ENCODE measurements at places on chromosomes 6 and 20. TPM values are rescaled to one million over a fixed set of nuclear protein-coding genes. Genes with fewer than 3 reads are reported as not detected.
A peak's percentile ranks its signal among the peaks of the same experiment; 100 is the strongest.

Gene ATAT1
- total RNA-seq, result 51.2 TPM

Gene PAQR8
- total RNA-seq, result 9.7 TPM

Gene FOXC1
- 52.2 TPM for total RNA-seq

Gene ZNF311
- 2.3 TPM for total RNA-seq

Gene PDYN
- not detected for total RNA-seq

Gene DUSP15
- 10.4 TPM for total RNA-seq

Gene BNIP5
- total RNA-seq, result not detected

Gene MPC1
- total RNA-seq, result 12.7 TPM

Gene IYD
- total RNA-seq, result not detected

Gene MUC21
- total RNA-seq, result not detected

Gene ATXN1
- total RNA-seq, result 62.9 TPM

Gene ATP9A
- total RNA-seq, result 79.1 TPM

Gene PBOV1
- not detected for total RNA-seq

Gene PEX7
- total RNA-seq, result 8.3 TPM

- H3K27me3 ChIP-seq, result no peaks in the 10 kb centered on the region
- H3K36me3 ChIP-seq, result no peaks in the 10 kb centered on the region
- no peak overlapping the region for H3K4me3 ChIP-seq
- H3K27ac ChIP-seq, result no peak overlapping the region
- H3K4me1 ChIP-seq, result peaks cover 14% of the 10 kb centered on the region
These were observed 71.3 kb upstream of the TINAG start for GRCh38 chr6:54236984-54237383.

GRCh38 chr20:258963-259362 is 1.4 kb downstream of the DEFB132 start:
- H3K27ac ChIP-seq, result no peak overlapping the region
- no peak overlapping the region for H3K4me3 ChIP-seq
- H3K36me3 ChIP-seq, result no peaks in the 10 kb centered on the region
- no peaks in the 10 kb centered on the region for H3K4me1 ChIP-seq
- DNase-seq, result no peak
- H3K27me3 ChIP-seq, result peaks cover 39% of the 10 kb centered on the region

GRCh38 chr6:35026434-35027222 is 114.5 kb downstream of the TCP11 start:
- H3K27me3 ChIP-seq, result no peaks in the 10 kb centered on the region
- H3K27ac ChIP-seq, result no peak overlapping the region
- no peak overlapping the region for H3K4me3 ChIP-seq
- peaks cover 14% of the 10 kb centered on the region for H3K36me3 ChIP-seq
- H3K4me1 ChIP-seq, result peaks cover 27% of the 10 kb centered on the region

DNA sequence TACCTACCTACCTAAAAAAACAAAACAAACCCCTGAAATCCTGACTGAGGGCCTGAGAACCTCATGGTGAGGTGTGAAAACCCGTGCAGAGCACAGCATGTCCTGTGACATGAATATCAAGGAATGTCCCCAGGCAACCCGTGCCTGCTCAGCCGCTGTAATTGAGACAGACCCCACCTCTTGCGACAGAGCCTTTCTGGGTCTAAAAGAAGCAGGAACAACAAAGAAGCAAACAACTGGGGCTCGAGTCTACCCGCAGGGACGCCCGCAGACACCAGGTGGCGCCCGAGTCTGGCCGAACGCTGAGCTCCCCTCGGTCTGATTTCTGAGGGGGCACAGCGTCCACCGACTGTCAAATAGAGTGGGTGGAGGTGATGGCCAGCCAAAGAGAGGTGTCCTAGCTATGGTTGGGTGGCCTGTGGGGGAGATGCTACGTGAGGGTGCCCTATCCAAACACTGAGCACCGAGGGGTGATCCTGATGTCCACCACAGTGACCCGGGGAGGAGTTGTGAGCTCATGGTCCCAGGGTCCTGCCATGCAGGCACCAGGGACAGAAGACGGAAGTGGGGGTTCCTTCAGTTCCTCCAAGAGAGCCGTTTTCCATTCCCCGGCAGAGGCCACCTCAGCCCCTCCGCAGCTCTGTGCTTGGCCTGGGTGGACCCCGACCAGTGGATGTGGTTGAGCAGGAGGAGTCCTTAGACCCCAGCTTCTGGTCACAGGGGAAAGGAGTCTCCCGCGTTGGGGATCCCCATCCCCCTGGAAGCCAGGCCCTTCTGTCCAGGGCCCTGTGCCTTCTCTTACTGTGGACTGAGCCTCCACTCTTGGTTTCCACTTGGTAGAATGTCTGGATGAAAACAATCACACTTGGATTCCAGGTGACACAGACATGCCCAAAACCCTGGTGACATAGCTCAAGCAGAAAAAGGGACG is 268.2 kb downstream of the CDC5L start:
- H3K27me3 ChIP-seq, result peaks cover 23% of the 10 kb centered on the region
- H3K4me1 ChIP-seq, result peaks cover 45% of the 10 kb centered on the region
- peak overlapping the region; percentile 23 for H3K27ac ChIP-seq
- DNase-seq, result peak; percentile 61
- no peak overlapping the region for H3K4me3 ChIP-seq

DNA sequence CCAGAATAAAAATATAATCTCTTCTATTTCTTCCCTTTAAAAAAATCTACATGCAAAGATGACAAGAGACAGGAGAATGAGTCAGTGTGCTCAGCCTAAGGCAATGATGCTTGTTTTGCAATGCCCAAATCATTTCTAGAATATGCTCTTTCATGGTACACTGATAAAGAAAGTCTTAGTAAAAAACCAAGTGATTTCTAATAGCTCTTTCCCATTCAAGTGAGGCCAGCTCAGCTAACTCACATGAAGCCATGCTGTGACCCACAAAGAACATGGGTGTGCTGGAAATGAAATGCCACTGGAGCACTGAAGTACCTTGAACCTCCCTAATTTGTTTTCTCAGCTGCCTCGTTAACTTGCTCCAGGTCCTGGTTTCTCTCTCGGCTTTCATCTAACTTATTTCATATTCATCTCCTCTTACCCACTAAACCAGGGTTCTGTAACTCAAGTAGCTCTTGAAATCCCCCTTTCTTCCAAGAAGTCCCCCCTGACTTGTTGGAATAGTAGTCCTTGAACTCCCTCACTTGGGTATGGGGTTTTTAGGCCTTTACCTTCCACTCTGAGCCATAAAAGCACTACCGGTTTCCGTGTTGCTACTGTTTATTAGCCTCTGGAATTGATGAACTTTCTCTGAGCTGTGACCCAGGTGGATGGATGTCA is 92.7 kb downstream of the IRF4 start:
- H3K36me3 ChIP-seq, result peaks cover 42% of the 10 kb centered on the region
- no peak overlapping the region for H3K4me3 ChIP-seq
- no peaks in the 10 kb centered on the region for H3K4me1 ChIP-seq
- no peak overlapping the region for H3K27ac ChIP-seq
- DNase-seq, result no peak

GRCh38 chr6:16432075-16433032 is 194.0 kb downstream of the GMPR start:
- no peaks in the 10 kb centered on the region for H3K27me3 ChIP-seq
- DNase-seq, result no peak
- H3K4me3 ChIP-seq, result no peak overlapping the region
- peaks cover 7% of the 10 kb centered on the region for H3K36me3 ChIP-seq
- peaks cover 50% of the 10 kb centered on the region for H3K4me1 ChIP-seq

GRCh38 chr6:163243083-163243482 is 171.4 kb upstream of the QKI start:
- no peak for DNase-seq
- no peak overlapping the region for H3K4me3 ChIP-seq
- H3K27ac ChIP-seq, result no peak overlapping the region
- no peaks in the 10 kb centered on the region for H3K36me3 ChIP-seq
- H3K27me3 ChIP-seq, result peaks cover 2% of the 10 kb centered on the region

- peaks cover 4% of the 10 kb centered on the region for H3K36me3 ChIP-seq
- H3K27me3 ChIP-seq, result no peaks in the 10 kb centered on the region
- DNase-seq, result no peak
- peak overlapping the region; percentile 68 for H3K27ac ChIP-seq
These were observed 39.9 kb downstream of the MAPK14 start for GRCh38 chr6:36067374-36068011.

GRCh38 chr20:62770111-62770910 is 26.0 kb upstream of the MRGBP start:
- no peak overlapping the region for H3K27ac ChIP-seq
- DNase-seq, result no peak
- H3K36me3 ChIP-seq, result no peaks in the 10 kb centered on the region
- H3K4me3 ChIP-seq, result no peak overlapping the region
- peaks cover 68% of the 10 kb centered on the region for H3K4me1 ChIP-seq

GRCh38 chr6:112539355-112539754 is 192.2 kb downstream of the RFPL4B start:
- no peaks in the 10 kb centered on the region for H3K27me3 ChIP-seq
- DNase-seq, result no peak
- H3K4me1 ChIP-seq, result peaks cover 2% of the 10 kb centered on the region
- H3K4me3 ChIP-seq, result no peak overlapping the region
- H3K36me3 ChIP-seq, result peaks cover 11% of the 10 kb centered on the region
- H3K27ac ChIP-seq, result no peak overlapping the region

DNA sequence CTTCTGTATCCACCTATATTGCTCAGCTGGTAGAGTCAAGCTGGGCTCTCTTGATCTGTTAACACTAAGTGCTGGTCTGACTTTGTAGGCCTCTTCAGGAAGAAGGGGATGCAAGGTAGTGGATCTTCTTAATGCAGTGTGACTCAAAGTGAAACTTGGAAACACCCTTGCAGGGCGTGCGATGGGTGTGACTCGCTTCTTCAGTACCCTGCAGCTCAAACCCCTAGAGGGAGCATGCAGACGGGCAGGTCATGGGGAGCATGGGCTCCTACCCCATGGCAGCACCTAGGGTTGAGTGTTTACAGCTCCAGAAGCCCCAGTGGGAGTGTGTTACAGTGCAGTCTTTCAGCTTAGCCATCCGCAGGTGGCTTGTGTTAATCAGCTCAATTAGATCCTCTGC is 757 bp upstream of the SAMD3 start:
- no peaks in the 10 kb centered on the region for H3K4me1 ChIP-seq
- no peak overlapping the region for H3K27ac ChIP-seq
- H3K27me3 ChIP-seq, result no peaks in the 10 kb centered on the region
- DNase-seq, result no peak

- no peak for DNase-seq
- H3K4me1 ChIP-seq, result peaks cover 5% of the 10 kb centered on the region
- H3K4me3 ChIP-seq, result no peak overlapping the region
- no peaks in the 10 kb centered on the region for H3K27me3 ChIP-seq
- no peak overlapping the region for H3K27ac ChIP-seq
These were observed 121.7 kb downstream of the TNFRSF21 start for GRCh38 chr6:47187893-47188587.

- peaks cover 27% of the 10 kb centered on the region for H3K4me1 ChIP-seq
- peaks cover 22% of the 10 kb centered on the region for H3K36me3 ChIP-seq
- peak overlapping the region; percentile 38 for H3K27ac ChIP-seq
- peaks cover 24% of the 10 kb centered on the region for H3K27me3 ChIP-seq
These were observed 9.6 kb upstream of the CPNE5 start for GRCh38 chr6:36848658-36849441.

- no peaks in the 10 kb centered on the region for H3K36me3 ChIP-seq
- no peak overlapping the region for H3K4me3 ChIP-seq
- peak overlapping the region; percentile 94 for H3K27ac ChIP-seq
- no peaks in the 10 kb centered on the region for H3K27me3 ChIP-seq
These were observed 16.0 kb downstream of the PMEPA1 start for GRCh38 chr20:57693670-57694329.

GRCh38 chr6:159756508-159756907 is 5.3 kb upstream of the ACAT2 start:
- no peak overlapping the region for H3K27ac ChIP-seq
- no peak overlapping the region for H3K4me3 ChIP-seq
- no peak for DNase-seq
- H3K4me1 ChIP-seq, result peaks cover 16% of the 10 kb centered on the region

GRCh38 chr6:31547727-31548543 is 527 bp downstream of the NFKBIL1 start:
- peak overlapping the region; percentile 86 for H3K27ac ChIP-seq
- peaks cover 29% of the 10 kb centered on the region for H3K4me1 ChIP-seq
- peaks cover 13% of the 10 kb centered on the region for H3K36me3 ChIP-seq
- no peaks in the 10 kb centered on the region for H3K27me3 ChIP-seq
- no peak for DNase-seq
- H3K4me3 ChIP-seq, result peak overlapping the region; percentile 83

- H3K36me3 ChIP-seq, result peaks cover 38% of the 10 kb centered on the region
- H3K4me1 ChIP-seq, result no peaks in the 10 kb centered on the region
- no peak overlapping the region for H3K27ac ChIP-seq
- no peak for DNase-seq
- H3K27me3 ChIP-seq, result no peaks in the 10 kb centered on the region
These were observed 111.5 kb downstream of the SESN1 start for GRCh38 chr6:108983151-108983550.

DNA sequence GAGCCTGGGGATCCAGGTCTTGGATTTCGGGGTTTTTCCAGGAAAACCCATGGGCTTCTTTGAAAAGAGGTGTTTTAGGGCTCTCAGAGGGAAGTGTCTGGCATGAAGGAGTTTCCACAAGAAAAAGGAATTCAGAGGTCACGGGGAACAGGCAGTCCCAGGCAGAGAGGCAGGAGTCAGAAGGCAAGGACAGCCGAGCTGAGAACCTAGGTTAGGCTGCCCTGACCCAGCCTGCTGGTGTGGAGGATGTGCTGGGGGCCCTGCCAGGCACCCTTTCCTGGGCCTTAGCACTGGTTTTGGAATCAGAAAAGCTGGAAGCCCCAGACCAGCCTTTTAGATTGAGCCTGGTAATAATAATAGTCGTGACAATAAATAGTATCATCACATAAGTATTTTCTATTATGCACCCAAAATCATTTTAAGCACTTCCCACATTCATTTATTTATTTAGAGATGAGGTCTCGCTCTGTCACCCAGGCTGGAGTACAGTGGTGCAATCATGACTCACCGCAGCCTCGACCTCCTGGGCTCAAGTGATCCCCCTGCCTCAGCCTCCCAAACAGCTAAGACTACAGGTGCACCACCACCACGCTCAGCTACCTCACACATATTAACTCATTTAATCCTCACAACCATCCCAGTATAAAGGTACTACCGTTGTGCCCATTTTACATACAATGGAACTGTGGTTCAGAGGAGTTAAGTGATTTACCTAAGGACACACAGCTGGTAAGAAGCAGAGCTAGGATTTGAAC is 19.9 kb downstream of the TGM2 start:
- no peak for DNase-seq
- H3K4me1 ChIP-seq, result peaks cover 39% of the 10 kb centered on the region
- peaks cover 1% of the 10 kb centered on the region for H3K36me3 ChIP-seq
- H3K27me3 ChIP-seq, result no peaks in the 10 kb centered on the region
- H3K27ac ChIP-seq, result no peak overlapping the region

- no peaks in the 10 kb centered on the region for H3K27me3 ChIP-seq
- no peaks in the 10 kb centered on the region for H3K36me3 ChIP-seq
- no peak for DNase-seq
- no peak overlapping the region for H3K27ac ChIP-seq
These were observed 93.9 kb downstream of the CLIC5 start for GRCh38 chr6:45921691-45922281.

DNA sequence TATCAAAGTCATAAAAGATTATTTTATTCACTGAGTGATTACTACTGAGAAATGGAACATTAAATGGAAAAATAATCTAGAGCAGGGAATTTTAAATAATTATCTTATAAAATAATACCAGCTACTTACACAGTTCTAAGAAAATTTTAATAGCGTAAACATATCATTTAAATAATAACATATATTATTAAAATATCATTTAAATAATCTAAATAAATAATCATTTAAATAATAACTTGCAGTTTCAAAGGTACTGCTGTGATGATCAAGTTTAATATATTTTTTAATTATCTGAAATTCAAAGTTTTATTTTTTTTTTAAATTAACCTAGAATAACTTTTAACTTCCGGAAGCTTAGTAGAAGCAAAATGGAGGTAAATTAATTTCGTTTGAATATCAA is 301.2 kb downstream of the TBC1D32 start:
- H3K36me3 ChIP-seq, result no peaks in the 10 kb centered on the region
- no peaks in the 10 kb centered on the region for H3K27me3 ChIP-seq
- no peak for DNase-seq
- no peaks in the 10 kb centered on the region for H3K4me1 ChIP-seq

Data from mesothelial cell of epicardium (in vitro differentiated cells).